Neural crest cell (in vitro differentiated cells): ENCODE measurements at places on chromosomes 1 and 21. TPM values are rescaled to one million over a fixed set of nuclear protein-coding genes. Genes with fewer than 3 reads are reported as not detected.

The GLUL gene
- total RNA-seq: 522 and 529 TPM in 2 replicates

- no peak for DNase-seq
Measured at GRCh38 chr1:177933881-177934280, 36.0 kb downstream of the SEC16B start.

The GPR25 gene
- not detected in 2 replicates for total RNA-seq

DNA sequence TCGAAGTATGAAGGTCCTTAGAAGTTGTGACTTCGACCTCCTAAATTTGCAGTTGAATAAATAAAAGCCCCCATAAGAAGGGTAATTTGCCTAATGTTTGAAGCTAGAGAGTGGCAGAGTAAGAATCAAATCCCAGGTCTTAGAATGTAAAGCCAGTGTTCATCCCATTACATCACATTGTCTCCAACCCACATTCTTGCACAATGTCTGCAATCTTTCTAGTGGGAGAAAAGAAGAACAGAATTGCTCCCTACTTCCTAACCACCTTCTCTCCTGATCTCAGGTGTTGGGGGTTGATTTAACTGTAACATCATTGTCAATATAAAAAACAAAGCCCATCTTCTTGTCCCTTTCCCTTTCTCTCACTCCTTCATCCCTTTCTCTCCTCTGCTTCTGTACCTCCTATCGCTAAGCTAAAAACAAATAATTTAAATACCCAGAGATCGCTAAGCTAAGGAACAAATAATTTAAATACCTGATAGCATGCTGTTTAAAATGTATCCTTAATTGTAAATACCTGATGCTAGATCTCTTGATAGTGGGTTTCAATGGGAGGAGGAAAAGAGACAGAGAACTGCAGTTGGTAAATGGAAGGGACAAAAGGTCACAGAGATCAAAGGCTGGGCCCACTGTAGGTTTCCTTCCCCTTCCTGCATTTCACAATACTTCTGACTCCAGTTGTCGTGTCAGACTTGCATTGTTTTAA is 32.1 kb upstream of the CCDC190 start:
- DNase-seq: no peak

GRCh38 chr21:45256021-45256911 is 31.4 kb downstream of the POFUT2 start:
- no peak for DNase-seq

- no peak for DNase-seq
Measured at GRCh38 chr1:204451352-204452124, 39.9 kb upstream of the PPP1R15B start.
